Stimulated activated CD4-positive, alpha-beta T cell treated with anti-CD3 and anti-CD28 coated beads, TNF-alpha, amount 100 ng/mL, for 4 hours (primary cell): ENCODE measurements at places on chromosomes 3 and 15.

- DNase-seq, result no peak
Observed at GRCh38 chr15:85579957-85580694, 199.7 kb downstream of the AKAP13 start.

DNA sequence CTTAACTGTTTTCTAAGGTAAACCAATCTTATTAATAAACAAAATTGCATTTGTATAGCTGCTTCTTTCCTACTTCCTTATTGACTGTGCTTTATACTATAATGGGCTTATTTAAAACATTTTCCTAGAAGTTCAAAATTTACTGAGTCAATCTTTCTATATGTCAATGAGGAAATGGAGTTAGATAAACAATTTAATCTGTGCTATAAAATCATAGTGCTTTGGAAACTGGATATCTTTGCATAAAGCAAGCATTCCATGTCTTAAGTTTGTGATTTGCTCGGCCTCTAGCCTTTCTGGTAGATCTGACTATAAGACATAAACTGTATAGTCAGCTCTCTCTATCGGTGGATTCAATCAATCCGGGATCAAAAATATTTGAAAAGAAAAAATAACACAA is 99.6 kb downstream of the NEDD4 start:
- no peak for DNase-seq

DNA sequence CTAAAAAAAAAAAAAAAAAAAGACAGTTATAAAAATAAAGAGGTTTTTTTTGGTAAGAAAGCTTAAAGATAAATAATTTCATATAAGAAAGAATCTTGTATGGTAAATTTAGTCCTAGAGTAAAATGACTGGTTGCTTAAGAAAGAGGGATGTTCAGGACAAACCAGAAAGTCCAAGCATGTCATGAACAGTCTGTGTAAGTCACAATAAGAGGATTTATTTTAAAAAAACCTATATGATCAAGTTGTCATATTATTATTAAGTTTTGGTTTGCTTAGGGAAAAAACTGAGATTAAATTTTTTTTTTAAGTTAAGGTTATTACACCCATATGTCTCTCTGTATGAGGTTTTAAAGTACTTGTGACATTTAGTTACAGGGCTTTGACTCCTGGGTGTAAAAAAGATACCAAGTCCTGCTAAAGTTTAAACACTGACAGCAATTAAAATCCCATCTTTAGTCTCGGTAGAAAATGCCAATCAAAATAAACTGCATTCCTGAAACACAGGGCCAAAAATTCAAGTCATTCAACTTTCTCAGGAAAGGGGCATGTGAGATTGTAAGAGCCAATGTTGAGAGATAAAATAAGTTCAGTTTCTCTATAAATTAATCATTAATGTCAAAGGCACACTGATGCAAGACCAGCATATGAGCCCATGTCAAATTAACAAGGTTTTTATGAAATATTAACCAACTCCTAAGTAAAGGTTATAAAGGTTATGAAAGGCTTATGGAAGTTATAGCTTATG is 8.5 kb upstream of the BDH1 start:
- DNase-seq, result no peak

DNA sequence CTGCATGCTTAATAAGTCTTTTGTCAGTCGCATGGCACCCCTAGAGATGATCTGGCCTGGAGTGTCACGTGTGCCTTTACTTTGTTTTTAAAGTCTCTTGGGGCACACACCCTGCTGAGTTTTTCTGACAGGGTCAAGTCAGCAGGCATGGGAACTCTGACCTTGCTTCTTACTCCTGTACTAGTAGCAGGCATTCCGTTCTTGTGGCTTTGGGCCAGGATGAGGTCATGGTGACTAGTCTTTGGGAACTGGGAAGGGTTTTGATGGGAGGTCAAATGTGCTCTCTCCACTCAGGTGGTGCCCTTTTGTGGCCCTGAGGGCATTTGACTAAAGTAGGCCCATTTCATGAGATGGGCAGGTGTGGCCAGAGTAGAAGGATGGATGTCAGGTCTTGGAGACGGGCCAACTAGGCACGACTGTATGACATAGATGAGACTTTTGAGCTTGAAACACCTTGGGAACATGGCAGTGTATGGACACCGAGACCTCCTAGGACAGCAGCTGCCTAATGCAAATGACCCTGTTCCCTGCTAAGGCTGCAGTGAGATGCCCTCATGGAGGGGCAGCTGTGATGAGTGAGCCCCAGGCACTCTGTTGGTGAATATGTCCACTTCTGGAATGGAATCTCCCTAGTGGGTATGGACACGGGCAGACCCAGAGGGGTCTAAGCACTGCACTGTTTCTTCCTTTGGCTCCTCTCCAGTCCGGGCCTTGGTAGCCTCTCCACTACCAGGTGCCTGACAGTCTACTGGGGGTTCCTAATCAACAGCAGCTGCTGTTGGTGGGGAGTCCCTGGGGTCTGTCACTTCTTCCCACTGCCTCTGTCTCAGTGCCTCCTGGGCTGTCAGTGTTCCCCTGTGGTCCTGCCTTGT is 16.4 kb downstream of the SRPRB start:
- DNase-seq, result no peak

DNA sequence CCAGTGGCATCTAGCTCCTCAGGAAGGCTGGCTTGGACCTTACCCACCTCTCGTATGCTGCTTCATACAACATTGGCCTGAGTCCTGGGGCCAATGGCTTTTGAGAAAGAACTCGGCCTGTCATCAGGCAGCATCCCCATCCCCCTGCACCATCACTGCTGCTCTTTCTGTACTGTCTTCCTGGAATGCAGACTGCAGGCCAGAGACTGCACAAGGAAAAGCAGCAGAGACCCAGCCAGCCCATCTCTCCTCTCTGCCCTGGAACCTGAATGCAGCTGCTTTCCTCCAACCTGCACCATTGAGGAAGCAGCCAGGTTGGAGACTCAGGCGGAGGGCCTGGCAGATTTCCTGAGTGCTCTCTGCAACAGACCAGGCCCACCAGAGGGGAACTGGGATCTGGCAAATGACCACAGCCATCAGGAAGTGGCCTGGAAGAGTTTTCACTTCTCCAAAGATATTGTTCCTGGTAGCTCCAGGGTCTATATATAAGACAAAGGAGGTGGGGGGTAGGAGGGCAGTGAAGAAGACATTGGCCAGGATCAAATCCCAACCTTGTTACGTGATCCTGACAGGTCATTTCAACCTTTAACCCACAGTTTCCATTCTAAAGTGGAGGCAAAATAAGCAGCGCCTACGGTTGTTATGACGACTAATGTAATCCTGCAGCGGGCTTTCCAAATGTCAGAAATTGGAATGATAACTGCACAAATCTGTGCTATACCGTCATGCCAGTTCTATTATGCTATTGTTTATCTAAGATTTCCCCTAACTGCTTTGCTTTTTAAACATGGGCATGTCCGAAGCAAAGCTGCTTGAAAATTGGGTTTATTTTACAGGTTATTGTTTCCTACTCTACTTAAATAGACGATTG is 24.4 kb upstream of the RAB7A start:
- no peak for DNase-seq

DNA sequence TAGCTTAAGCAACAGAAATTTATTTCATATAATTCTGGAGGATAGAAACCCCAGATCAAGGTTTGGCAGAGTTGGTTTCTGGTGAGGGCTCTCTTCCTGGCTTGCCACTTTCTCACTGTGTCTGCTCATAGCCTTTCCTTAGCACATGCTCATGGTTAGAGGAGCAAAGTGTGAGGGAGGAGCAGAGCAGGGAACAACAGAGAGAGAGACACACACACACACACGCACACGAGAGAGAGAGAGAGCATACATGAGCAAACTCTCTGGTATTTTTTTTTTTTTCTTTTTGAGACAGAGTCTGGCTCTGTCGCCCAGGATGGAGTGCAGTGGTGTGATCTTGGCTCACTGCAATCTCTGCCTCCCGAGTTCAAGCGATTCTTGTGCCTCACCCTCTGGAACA is 36.8 kb upstream of the ZDHHC23 start:
- no peak for DNase-seq

DNA sequence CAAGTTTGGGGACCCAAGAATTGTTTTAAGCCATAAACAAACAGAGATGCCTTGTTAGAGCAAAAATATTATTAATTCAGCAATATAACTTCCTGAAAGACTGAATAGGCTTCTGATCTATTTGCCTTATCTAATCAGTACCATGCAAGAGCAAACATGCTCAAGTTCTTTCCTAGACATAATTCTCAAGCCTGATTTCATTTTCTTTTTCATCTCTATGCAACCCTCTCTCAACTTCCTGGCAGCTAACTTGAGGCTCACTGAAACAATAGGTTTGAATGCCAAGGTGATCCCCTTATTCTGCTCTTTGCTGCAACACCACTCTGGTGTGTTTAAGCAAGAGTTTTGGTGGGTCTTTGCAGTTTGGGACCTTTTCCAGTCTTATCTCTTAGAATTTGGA is 230.9 kb upstream of the CD96 start:
- DNase-seq, result no peak

DNA sequence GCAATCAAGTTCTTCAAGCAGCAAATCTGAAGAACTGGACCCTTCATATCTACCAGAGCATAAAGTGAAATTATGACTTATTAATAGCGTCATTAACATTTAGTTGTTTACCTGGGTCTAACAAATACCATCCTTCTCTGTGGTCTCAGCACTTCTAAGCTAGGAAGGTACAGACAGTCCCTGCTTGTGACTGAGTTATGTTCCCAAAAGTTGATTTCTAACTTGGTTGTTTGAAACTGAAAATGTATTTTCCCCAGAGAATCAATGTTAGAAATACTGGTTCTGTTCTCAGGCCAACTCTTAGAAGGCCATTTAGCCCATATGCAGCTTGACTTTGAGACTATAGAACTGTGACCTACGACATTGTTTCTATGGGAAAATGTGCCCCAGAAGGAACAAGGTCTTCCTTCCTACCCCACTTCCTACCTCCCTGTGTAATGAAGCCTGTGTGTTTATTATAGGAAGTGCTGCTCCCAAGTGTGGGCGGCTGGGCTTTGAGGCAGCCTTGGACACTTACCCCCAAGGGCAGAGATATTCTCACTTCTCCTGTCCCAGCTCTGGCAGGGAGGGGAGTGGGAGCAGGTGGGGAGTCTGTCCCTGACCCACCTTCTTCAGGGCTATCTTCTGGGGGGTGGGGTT is 12.2 kb upstream of the MAPK6 start:
- DNase-seq, result no peak

GRCh38 chr3:128011140-128011539 is 41.1 kb upstream of the SEC61A1 start:
- DNase-seq, result no peak

- DNase-seq, result no peak
Observed at GRCh38 chr15:80844011-80844732, 65.0 kb downstream of the CEMIP start.

- DNase-seq, result no peak
Observed at GRCh38 chr15:99963976-99964375, 230.7 kb upstream of the LYSMD4 start.
